ENCODE measurements at places on chromosomes 3 and 15.

GRCh38 chr3:186664119-186664495 is 1.7 kb upstream of the HRG start:
- DNase-seq, result no peak

GRCh38 chr3:197508461-197508860 is 47.3 kb downstream of the BDH1 start:
- peak; percentile 53 for DNase-seq

DNA sequence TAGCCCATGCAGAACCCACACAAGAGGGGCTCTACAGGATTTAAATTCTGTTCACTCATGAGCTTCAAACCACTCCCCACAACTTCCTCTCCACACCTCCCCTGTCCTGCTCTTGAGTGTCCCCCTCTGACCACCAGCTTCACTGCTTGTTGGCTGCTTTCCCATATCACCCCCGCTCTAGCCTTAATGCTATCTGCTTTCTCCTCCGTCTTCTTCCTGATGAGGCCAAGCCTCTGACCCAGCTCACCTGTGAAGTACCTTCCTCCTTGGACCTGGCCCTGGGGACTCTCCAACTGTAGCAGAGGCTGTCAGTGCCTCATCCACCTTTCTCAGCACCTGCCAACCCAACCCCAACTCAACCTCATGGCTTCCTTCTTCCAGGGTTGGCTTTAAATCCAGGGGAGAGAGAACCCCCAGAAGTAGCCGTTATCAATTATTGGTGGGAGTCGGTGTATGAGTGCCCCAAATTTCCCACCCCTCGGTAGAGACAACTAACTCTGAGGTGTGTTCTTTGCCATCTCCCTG is 174.8 kb downstream of the MINAR1 start:
- DNase-seq, result no peak

DNA sequence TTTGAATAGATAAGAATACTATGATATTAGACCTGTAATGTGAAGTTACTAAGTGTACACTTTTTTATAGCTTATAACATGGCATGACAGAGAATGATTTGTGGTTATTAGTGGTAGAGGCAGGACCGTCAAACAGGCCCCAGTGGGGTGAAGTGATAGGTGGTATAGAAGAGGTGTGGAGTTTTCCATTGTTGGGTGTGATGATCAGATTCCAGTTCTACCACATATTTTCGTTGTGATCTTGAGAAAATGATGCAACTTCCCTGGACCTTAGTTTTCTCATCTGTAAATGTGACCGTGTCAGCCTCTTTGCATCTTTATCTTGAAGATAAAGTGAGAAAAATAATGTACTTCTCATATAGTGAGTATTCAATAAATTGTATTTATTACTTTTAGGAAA is 30.3 kb upstream of the UTS2B start:
- no peak for DNase-seq

- DNase-seq, result no peak
Observed at GRCh38 chr3:132160198-132160597, 125.4 kb upstream of the CPNE4 start.

- DNase-seq, result no peak
Observed at GRCh38 chr15:29182590-29182989, 87.0 kb downstream of the NSMCE3 start.

- DNase-seq, result peak; percentile 83
Observed at GRCh38 chr15:62569460-62570404, 404.6 kb upstream of the C2CD4B start.

DNA sequence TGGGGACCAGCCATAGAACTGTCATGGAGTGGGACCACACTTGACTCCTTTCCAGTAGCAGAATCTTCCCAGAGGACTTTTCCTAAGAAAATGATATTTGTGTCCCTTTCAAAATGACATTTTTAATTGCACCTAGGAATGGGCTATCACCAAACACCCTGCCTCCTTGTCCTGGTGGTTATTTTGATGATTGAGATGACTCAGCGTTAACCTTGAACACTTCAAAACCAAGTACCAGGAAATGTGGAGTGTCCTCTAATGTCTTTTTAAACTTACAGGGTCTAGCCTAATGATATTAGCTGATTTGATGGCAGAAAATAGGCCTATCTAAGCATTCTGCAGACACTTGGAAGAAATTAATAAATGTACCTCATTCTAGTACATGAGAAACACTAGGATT is 90.7 kb downstream of the HHLA2 start:
- DNase-seq, result peak; percentile 17

- no peak for DNase-seq
Observed at GRCh38 chr3:105553851-105554250, 187.1 kb downstream of the ALCAM start.

- DNase-seq, result no peak
Observed at GRCh38 chr15:90016721-90017120, 15.6 kb downstream of the ZNF710 start.

DNA sequence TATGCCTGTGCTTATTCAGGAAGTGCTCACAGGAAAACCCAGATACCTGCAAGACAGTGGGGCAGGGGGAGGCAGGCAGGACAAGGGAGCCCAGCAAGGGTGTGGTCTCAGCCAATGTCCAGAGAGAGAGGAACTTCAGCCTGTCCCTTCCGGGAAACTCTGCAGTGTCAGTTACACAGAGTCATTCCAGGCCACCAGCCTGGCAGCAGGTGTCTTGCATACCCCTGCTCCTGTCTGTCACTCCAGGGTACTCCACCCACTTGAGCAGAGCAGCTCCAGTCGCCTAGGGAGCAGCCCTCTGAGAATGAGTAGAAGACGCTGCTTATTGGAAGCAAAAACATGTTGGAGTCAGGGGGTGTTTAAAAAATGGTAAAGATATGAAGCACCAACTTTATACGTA is 431.2 kb upstream of the RGMA start:
- DNase-seq, result peak; percentile 11

DNA sequence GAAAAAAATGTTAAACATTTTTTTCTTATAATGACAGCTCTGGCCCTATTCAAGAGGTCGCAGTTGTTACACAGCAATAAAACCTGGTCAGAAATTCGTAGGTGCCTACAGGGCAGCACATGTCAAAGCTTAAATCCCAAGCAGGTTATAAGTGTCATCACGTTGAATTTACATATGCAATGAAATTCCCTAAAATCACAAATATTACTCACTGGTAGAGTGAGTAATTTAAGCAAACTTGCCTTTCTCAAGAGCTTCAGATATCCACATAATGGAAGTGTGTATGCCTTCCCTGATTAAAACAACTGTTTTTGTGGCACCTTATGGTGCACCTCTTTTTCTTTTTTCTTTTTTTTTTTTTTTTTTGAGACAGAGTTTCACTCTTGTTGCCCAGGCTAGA is 90.7 kb upstream of the FNDC3B start:
- DNase-seq, result no peak

DNA sequence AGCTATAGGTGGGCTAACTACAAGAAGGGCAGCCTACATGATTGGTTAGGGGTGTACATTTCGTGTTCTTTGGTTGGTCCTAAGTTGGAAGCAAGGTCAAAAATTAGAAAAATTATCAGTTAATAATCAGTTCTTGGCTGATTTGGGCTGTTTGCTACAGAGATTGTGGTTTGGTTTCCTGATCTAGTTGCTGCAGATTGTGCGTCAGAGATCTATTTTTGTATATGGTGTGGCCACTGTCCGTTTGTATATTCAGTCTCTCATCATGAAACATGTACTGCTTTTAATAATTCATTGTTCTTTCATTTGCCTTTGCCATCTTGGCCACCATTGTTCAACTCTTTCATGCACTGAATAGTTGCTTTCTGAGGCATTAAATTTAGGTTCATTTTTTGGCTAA is 80.9 kb downstream of the LRRC3B start:
- DNase-seq, result no peak

GRCh38 chr3:183306798-183307671 is 54.0 kb downstream of the B3GNT5 start:
- DNase-seq, result no peak

- no peak for DNase-seq
Observed at GRCh38 chr15:85361323-85361722, 19.1 kb upstream of the AKAP13 start.

- DNase-seq, result peak; percentile 28
Observed at GRCh38 chr15:62903437-62903836, 139.1 kb upstream of the TPM1 start.

DNA sequence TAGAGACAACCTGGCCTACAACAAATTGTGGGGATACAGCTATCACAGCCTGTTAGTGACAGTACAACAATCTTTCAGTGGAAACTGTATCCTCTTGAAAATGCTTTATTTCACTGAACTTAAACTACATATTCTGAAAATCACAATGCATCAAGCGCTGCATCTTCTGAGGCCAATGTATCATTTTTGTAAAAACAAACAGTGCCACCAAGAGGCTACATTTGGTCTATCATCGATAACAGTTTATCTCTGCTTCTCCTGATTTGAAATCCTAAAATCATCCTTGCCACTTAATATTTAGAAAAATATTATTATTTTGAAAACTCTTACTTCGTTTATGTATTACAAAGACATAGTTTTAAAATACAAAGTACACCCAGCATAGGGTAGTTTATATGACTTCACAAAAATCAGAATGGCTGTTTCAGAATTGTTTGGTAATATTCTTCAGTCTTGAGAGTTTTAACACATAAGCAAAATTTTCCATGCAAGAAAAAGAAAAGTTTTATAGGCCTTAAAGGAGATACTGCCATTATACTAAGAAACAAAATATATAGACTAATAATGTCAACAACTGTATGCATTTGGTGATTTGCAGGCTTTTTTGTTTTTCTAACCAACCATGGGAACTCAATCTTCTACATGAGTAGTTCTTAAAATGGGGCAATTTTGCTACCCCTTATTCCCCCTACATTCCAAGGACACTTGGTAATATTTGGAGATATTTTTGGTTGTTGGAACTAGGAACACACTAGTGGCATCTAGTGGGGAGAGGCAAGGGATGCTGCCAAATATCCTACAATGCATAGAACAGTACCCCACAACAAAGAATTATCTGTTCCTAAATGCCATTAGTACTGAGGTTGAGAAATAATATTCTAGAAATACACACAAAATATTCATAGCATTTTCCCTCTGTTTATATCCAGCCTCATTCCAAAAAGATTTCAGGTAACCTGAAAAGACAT is 42.3 kb downstream of the WDR72 start:
- DNase-seq, result peak; percentile 60

GRCh38 chr3:178844916-178845315 is 226.7 kb downstream of the ZMAT3 start:
- no peak for DNase-seq

DNA sequence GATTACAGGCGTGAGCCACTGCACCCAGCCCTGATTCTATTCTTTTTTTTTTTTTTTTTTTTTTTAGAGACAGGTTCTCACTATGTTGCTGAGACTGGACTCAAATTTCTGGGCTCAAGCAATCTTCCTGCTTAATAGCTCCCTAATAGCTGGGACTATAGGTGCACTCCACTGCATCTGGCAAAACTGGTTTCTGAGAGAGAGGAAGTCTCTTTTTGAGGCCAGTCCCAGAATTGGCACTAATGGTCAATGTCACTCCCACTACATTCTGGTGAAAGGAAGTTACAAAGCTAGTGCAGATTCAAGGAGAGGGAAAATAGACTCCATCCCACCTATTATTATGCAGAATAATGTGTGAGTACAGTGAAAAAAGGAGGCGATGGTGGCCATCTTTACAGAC is 5.8 kb upstream of the TGFBR2 start:
- peak; percentile 0 for DNase-seq

DNA sequence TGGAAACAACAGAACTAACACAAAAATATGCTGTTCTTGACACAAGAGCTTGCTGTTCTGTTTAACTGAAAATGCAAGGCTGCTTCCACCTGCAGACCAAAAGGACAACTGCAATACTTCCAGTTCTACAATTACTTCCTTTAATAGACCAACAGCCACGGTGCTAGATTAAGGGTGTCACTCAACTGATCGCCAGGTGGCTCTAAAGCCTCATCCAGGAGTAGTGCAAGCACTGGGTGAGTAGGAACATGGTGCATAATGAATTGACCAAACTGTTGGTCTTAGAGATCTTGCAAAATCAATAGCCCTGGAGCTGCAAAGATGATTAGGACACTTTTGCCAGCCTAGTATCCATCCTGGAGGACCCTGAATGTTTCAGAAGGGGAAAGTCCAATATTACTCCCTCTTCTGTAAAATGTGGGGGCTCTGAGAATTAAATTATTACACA is 3.6 kb upstream of the CLDN16 start:
- DNase-seq, result peak; percentile 12

GRCh38 chr3:46318207-46318927 is 35.5 kb upstream of the CCR2 start:
- no peak for DNase-seq

DNA sequence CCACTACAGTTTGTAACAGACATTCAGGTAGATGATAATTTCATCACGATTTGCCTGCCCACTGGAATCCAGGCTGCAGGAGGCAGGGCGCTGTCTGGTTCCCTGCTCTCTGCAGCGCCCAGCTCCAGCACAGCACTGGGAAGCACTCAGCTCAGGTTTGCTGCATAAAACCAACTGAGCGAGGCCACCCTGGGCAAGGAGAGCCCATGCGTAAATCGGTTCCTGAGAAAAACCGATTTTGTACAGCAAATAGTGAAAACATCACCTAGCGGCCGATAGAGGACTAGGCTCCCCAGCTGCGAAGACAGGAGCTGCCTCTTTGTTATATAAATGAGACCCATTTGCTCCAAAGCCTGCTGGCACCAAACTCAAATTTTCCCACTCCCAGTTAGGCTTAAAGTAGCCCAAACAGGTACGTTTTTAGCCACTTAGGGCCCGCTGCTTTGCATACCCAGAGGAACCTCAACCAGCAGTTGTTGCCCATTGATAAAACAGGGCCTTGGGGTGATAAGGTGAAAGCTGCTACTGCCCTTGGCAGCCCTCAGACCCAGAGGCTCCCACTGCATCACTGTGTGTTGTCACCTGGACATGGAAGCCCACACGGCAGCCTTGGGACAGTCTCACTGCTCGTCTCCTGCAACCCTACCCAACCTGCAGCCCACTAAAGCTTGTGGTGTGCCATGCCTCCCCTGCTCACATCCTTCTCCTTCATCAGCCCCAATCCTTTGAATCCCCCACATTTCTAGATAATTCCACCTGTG is 47.5 kb downstream of the ALDH1L1 start:
- no peak for DNase-seq

- DNase-seq, result no peak
Observed at GRCh38 chr3:126179825-126180476, 435 bp downstream of the ALDH1L1 start.

DNA sequence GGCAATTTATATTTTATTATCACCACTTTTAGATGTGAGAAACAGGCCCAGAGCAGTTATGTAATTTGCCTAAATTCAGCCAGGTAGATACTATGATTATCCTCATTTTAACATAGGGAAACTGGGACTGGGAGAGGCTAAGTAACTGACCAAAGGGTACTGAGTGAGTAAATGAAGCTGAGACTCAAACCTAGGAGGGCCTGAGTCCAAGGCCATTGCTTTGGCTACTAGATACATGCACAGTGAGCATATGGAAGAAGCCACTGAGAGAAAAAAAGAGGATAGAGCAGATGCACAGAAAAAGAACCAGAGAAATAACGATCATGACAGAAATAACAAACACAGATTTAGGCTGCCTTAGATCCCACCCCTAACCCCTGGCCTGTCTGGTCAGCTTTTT is 33.6 kb downstream of the USF3 start:
- no peak for DNase-seq

DNA sequence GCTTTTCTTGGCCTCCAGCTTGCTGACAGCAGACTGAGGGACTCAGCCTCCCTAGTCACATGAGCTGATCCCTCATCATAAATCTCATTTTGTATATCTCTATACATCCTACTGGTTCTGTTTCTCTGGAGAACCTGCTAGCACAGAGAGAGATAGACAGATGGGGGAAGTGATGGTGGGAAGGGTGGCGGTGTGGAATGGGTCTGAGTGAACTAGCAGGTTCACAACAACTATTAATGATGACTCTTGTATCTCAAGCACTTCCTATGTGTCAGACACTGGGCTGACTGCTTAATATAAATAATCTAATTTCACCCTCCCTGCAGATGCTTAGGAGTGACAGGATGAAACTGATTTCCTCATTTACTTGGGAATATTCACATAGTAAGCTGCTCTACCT is 106.9 kb upstream of the TLE3 start:
- DNase-seq, result no peak

All from NCI-H1417 (cell line).